ENCODE measurements at places on chromosomes 4 and X.

DNA sequence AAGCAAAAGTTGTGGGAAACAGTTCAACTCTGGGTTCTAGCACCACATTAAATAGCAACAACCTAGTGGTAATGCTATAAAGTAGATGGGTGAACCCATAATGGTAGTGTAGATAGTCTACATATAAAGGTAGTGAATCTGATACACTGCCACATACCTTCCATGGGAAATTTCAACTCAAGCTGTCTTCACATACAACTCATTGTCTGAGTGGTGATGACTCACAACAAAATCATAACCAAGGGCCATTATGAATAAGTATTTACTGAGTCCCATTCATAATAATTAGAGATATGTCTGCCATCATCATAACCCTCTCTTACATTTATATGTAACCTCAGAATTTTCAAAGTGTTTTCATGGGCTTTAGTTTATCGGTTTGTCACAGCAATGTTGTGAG, 34.8 kb downstream of the EGF start:
- ATAC-seq = no peak

DNA sequence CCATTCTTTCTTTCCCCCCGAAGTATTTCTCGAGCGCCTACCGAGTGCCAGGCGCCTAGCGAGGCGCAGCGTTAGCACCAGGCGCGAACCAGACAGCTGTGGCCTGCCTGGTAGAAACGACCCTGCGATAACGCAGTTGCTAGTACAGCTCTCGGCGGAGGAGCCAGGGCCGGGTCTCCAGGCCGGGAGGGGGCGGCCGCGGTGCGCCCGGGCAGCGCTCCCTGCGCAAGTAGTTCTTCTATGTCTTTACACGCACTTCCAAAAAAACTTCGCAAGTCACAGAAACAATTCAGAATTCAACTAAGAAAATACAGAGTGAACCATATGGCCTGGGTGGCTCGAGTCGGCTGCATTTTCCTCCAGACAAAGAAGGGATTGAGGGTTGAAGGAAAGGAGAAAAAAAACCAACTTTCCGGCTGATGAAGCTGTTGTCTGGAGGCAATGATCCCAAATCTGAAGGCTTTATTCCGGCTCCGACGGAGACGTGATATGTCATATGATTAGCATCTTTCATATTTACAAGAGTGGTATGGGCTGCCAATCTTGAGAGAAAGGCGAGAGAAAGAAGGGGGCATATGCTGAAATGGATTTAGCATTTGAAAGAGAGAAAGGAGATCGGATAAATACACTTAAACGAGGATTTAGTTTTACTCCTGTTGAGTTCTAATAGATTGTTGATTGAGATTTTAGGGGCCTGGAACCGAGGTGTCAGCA, 7.2 kb upstream of the NEUROG2 start:
- peak; percentile 65 for ATAC-seq

GRCh38 chr4:1593881-1594345, 90.2 kb downstream of the FAM53A start:
- ATAC-seq = peak; percentile 23

- no peak for ATAC-seq
These were observed 20.3 kb upstream of the ASMTL start for GRCh38 chrX:1472975-1473374.

DNA sequence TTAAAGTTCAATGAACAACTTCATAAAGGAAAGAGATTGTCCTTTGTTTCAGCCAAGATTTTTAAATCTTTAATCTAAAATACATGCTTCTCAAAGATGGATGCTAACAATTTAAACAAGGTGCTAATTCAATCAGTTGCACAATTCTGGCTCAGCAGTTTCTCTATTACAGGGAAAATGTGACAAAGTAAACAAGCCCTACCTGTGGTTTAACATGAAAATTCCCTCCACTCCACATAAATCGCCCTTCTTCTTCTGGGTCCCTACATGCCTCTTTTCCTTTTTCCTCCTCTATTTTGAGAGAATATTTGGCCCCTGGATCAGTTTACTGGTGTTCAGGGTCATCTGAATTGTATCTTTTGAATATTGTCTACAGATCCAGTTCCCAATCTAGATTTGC, 80.6 kb downstream of the FRYL start:
- no peak for ATAC-seq

DNA sequence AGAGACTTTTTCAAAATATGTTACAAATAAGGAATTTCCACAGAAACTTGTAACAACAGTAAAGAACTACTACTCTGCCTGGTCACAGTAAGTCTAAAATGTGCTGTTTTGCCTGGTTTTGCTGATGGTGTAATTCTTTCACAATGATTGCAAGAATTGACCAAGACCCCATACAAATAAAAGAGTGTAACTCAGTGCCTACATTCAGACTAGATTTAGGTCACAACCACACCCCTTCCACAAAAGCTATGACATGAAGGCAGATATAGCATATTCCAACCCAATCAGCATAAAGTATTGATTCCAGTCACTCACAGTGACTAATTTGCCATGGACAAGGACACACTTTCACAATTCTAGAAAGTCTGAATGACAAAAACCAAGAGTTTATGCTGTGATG, 53.7 kb upstream of the TMPRSS11F start:
- ATAC-seq = no peak

DNA sequence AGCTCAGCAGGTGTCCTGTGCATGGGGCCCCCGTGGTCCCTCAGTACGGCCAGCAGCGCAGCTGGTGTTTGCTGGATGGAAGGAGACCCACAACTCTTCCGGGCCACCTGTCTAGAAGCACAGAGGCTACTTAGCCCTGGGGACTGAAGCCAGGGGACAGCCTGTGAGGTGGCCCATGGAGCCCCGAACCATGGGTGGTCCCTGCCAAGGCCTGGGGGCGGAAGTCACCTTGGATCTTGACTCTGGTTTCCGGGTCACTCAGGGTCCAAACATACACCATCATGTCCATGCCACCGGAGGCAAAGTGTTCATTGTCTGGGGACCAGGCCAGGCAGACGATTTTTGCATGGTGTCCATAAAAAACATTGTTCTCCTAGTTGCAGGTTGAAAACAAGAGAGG, 39.5 kb downstream of the WDR1 start:
- no peak for ATAC-seq

DNA sequence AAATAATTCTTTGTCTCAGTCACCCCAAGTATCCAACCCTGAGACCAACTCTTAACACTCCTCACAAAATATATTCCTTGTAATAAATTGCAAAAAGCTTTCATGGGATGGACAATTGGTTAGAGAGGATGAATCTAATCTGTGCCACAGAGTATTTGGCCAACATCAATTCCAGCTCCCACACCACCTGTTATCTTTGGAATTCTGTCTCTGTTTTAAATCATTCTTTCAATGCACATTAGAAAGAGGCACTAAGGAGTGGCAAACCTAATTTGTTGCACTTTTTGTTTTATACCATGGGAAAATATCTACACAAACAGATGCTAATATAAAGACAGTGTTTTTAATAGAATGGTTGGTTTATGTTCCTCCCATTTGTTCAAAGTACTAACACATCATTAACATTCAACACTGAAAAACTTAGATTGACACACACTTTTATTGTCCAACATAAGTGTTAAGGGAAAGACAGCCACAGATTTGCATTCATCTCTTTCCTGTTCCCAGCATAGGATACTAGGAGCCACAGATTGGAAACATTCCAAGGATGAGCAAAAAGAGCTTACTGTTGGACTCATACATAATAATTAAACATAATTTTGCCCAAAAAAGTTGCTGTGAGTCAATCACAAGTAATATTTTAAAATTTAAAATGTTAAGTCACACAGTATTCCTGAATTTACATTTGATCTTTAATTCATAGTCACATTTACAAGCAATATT, 116.4 kb downstream of the PPA2 start:
- ATAC-seq = no peak

DNA sequence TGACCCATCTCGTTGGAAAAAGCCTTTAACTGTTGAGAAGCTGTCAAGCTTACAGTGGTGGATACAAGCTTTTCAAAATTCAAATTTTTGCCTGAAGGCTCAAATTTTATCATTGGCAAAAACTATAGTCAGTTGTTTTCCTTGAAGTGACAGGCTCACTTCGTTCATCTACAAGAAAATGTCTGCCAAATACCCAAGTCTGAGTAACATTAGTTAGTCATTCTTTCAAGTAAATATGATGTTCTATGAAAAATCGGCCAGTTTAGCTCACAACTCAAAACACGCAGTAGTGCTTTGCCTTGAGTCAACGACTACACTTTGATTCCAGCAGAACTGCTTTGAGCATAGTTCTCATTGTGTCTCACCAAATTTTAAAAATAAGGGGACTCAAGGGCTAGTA, 170.3 kb upstream of the MAMLD1 start:
- no peak for ATAC-seq

DNA sequence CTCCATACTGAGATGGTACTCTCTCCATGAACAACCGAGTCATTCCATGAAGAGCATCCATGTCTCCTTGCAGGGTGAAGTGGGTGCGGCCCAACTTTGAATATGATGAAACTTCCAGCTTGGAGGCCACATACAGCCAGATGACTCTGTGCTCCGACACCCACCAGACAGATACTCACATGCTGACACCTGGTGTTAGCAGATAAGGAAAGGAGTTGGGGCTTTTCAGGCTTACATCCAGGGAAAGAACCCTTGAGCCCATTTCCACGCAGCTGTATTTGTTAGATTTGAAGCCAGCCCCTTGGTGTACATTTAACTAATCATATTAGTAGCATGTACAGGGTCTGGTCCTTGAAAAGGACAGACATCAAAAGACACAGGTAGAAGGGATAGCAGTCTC, 62.1 kb upstream of the PRRG3 start:
- ATAC-seq = no peak

DNA sequence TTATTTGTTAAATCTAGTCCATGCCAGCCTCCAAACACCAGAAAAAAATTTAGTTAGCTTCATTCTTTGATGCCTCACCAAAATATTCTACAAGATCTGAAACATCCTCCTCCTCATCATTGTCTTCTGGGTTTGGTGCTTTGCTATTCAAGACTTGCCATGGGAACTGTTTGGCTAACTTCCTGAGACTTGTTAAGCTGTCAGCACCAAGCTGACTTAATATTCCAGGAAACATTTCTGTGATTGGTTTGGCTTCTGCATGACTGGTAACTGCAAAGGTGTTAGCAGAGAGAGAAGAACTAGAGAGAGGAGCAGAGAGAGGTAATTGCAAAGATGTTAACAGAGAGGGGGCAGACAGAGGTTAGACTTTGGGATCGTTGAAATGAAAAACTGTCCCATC, 101.3 kb downstream of the PALLD start:
- ATAC-seq = no peak

- no peak for ATAC-seq
These were observed 257.6 kb upstream of the CXXC4 start for GRCh38 chr4:104752337-104752736.

DNA sequence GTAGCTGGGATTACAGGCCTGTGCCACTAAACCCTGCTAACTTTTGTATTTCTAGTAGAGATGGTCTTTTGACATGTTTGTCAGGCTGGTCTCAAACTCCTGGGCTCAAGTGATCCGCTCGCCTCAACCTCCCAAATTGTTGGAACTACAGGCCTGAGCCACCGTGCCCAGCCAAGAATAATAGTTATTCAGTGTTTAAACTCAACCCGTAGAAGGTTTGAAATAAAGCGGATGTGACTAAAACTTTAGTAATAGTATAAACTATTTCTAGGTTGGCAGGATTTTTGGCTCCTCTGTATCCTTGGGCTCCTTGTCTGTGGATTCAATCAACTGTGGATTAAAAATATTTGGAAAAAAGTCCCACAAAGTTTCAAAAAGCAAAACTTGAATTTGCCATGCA, 37.8 kb downstream of the PCDH10 start:
- ATAC-seq = no peak

- no peak for ATAC-seq
These were observed 231.7 kb upstream of the PPARGC1A start for GRCh38 chr4:24121395-24122175.

- ATAC-seq = no peak
These were observed 41.5 kb upstream of the ZXDA start for GRCh38 chrX:57951666-57952319.

DNA sequence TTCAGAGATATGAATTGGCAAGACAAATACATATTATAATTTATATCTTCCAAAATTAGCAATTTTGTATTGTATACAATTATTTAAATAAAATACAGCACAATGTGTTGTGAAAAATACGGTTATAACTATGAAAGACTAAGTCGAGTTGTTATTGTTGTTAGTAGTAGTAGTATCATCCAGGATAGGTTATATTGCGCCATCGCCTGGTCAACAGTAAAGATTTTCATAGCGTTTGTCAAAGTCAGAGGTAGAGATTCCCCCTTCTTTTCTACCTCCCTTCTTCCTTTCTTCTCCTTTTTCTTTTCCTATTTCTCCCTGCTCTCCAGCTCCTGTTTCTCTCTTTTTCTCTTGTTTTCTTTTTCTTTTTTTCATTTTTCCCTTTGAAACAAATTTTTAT, 499.1 kb upstream of the EPHA5 start:
- no peak for ATAC-seq
